ENCODE measurements at places on chromosomes 5 and 9. TPM values are rescaled to one million over a fixed set of nuclear protein-coding genes. Genes with fewer than 3 reads are reported as not detected.
A peak's percentile ranks its signal among the peaks of the same experiment; 100 is the strongest.

The GMCL2 gene
- not detected for total RNA-seq

The WDR31 gene
- 1.0 TPM for total RNA-seq

The CAMK2A gene
- total RNA-seq, result not detected

The SVEP1 gene
- not detected for total RNA-seq

The TEX48 gene
- total RNA-seq, result 0.85 TPM

The BAAT gene
- not detected for total RNA-seq

The IL3 gene
- total RNA-seq, result not detected

The ELAVL2 gene
- total RNA-seq, result not detected

The HMCN2 gene
- not detected for total RNA-seq

The GFPT2 gene
- not detected for total RNA-seq

The ZNF622 gene
- 36.6 TPM for total RNA-seq

The QRFP gene
- total RNA-seq, result not detected

- no peak for DNase-seq
Measured at GRCh38 chr9:87271696-87272477, 225.8 kb upstream of the DAPK1 start.

- no peak for DNase-seq
Measured at GRCh38 chr5:34740389-34740806, 84.3 kb downstream of the RAI14 start.

DNA sequence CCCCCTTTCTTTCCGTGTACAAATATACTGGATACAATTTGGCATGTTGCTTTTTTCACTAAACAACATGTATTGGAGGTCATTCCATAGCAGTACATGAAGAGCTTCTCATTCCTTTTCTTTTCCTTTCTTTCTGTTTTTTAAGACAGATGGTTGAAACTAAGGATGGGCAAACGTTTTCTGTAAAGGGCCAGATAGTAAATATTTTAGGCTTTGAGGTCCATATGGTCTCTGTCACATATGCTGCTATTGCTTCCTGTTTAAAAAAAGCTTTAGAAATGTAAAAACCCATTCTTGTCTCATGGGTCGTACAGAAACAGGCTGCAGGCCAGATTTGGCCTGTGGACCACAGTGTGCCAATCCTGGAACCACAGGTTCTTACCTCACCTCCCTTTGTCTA lies 160.1 kb downstream of the ACER2 start:
- no peak for DNase-seq

GRCh38 chr5:56479696-56480077 lies 246.6 kb upstream of the ANKRD55 start:
- DNase-seq, result no peak

- DNase-seq, result no peak
Measured at GRCh38 chr9:95085036-95085770, 232.3 kb downstream of the FANCC start.

DNA sequence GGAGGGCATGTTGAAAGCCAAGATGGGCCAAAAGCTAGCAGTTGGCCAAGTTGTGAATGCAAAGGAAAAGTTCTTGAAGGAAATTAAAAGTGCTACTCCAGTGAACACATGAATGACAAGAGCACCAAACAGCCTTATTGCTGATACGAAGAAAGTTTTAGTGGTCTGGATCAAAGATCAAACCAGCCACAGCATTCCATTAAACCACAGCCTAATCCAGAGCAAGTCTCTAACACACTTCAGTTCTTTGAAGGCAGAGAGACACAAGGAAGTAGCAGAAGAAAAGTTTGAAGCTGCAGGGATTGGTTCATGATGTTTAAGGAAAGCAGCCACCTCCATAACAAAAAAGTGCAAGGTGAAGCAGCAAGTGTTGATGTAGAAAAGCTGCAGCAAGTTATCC lies 71.6 kb downstream of the ERCC6L2 start:
- DNase-seq, result no peak

DNA sequence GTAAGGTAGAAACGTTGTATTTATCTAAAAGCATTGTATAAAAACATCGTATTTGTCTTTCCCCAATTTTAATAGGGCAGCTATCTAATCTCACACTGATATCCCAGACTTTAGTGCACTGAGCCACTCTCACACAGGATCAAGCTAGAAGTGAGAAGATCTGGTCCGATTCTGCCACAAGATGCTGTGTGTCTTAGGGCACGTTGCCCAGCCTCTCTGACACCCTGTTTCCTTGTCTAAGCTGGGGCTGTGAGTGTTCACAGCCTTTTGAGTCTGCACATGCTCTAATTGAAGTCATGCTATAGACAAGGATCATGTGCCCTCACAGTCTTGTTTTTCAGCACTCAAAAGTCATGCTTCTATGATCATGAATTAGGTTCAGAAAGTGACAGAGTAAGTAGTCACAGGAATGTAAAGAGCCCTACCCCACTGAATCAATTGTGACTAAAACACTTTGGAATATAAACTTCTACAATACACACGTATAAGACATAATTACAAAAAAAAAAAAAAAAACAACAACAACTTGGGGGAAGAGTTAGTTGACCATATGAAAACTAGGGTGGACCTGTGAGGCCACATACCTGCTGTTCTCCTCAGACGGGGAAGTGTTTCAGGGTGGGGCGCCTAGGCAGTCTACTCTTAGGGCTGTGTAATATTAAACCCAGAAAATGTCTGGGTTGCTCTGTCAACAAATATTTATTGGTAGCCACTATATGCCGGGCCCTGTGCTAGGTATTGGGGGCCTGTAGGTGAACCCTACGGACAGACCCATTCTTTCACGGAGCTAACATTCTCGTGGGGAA lies 893 bp upstream of the ABLIM3 start:
- DNase-seq, result no peak

- no peak for DNase-seq
Measured at GRCh38 chr5:135011355-135012032, 22.5 kb downstream of the PITX1 start.

DNA sequence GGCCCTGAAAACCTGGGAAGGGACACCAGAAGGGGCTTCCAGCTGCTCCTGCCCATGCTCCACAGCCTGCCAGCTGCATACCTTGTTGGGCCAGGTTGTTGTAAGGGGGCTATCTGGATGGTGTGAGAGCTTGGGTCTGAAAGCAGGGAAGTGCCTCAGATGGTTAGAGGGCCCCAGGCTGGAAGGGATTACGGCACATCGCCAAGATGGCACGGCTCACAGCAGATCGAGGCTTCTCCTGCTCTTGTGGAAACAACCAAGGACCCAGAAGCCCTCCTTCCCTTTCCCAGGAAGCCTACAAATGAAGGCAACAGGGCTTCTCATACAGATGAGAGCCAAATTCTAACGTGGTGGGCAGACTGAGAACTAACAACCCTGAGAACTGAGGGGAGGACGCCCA lies 121.7 kb upstream of the ADCY2 start:
- DNase-seq, result no peak

GRCh38 chr5:179431221-179431824 lies 86.1 kb upstream of the ADAMTS2 start:
- no peak for DNase-seq

- peak; percentile 27 for DNase-seq
Measured at GRCh38 chr9:94802793-94803192, 76.3 kb downstream of the AOPEP start.

GRCh38 chr9:4137234-4137633 lies 162.6 kb downstream of the GLIS3 start:
- DNase-seq, result no peak

GRCh38 chr5:14439087-14439871 lies 142.3 kb upstream of the OTULINL start:
- no peak for DNase-seq

- no peak for DNase-seq
Measured at GRCh38 chr5:66443462-66444130, 152.6 kb upstream of the MAST4 start.

DNA sequence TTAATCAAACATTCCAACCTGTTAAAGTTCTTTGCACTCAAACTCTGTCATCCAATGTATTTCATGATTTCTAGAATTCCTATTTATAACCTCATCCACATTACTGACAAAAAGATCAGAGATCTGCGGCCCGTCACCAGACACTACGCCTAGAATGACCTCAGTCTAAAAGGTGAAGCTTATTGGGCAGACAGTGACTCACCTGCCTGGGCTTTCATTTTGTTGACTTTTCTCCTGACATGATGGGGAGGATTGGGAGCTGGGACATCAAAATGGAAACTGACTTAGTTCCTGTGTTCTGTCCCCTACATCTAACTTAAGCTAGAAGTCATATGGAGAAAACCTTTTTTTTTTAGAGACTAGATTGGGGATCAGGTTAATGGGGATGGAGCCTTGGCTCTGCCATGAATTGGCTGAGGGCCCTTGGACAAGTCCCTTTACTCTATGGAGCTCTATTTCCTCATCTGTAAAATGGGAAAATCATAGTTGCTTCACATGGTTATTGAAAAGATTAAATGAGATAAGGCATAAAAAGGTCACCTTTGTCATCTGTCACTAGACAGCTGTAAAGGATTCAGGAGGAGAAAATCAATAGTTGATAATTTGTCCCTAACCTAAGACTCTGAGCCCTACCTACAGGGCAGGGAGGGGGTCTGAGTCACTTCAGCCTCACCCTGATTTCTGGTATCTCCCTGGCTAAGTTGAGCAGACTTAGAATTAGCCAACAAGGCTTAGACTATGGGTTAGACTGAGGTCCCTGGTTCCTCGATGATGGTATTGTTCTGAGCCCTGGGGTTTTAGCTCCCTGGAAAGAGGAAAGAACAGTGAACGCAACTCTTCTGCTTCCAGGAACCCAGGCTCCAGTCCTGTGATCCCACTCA lies 224.8 kb upstream of the TBC1D2 start:
- DNase-seq, result no peak

DNA sequence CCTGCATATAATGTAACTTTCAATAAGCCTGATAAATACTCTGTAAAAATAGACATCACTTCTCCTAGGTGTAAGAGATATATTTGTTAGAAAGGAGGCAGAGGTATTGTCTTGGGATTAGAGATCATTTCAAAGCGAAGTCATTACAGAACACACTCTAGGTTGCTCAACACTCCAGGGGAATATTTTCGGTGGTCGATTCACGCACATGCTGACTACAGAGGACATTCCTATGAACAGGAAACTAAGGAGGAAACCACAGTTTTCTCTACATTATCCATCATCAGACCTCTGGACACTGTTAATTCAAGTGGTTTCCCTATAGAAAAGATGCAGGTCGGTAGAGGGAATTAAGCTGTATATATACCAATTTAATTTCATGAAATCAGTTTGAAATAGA lies 370.0 kb downstream of the NDUFS4 start:
- DNase-seq, result no peak

DNA sequence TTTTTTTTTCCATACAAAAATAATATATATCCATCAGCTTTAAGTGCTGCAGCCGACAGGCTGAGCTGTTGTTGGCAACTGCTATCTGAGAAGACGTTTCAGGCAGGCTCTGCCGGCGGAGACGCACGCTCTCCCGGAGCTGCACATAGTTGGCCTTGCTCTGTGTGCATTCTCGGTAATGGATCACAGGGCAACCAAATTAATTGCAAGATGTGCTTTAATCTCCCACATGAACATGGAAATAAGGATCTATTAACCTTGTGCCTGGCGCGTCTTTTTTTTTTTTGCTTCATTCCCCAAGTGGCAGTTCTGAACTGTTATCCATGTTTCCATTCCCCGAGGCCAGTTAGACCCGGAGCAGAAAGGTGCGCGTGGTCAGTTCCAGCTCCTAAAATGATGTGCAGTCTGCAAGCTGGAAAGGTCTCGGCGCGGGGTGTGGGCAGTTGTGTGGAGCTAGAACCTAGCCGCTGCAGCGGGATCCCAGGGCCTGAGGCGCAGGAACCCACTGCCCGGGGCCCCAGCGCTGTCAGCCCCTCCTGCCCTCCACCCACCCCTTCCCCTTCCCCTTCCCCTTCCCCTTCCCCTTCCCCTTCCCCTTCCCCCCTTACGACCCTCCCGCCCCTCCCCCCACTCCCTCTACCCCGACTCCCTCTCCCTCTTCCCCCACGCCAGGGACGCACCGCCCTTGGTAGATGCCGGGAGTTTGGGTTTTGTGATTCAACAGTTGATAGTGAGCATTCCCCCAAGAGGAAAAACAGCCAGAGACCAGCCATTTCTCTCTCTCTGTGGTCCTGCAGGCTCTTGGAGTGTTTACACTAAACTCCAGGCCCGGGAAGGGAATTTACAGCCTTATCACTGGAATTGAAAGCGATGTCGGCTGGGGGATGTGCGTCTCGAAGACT lies 137.8 kb downstream of the CEP120 start:
- no peak for DNase-seq

DNA sequence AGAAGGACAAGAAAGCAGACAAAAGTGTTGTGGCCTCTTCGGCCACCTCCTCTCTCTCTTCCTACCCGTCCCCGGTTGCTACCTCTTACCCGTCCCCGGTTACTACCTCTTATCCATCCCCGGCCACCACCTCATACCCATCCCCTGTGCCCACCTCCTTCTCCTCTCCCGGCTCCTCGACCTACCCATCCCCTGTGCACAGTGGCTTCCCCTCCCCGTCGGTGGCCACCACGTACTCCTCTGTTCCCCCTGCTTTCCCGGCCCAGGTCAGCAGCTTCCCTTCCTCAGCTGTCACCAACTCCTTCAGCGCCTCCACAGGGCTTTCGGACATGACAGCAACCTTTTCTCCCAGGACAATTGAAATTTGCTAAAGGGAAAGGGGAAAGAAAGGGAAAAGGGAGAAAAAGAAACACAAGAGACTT lies 2.4 kb downstream of the EGR1 start:
- no peak for DNase-seq

GRCh38 chr9:121750715-121751623 lies 99.5 kb downstream of the DAB2IP start:
- DNase-seq, result no peak

- no peak for DNase-seq
Measured at GRCh38 chr5:116847960-116848359, 273.3 kb upstream of the SEMA6A start.

DNA sequence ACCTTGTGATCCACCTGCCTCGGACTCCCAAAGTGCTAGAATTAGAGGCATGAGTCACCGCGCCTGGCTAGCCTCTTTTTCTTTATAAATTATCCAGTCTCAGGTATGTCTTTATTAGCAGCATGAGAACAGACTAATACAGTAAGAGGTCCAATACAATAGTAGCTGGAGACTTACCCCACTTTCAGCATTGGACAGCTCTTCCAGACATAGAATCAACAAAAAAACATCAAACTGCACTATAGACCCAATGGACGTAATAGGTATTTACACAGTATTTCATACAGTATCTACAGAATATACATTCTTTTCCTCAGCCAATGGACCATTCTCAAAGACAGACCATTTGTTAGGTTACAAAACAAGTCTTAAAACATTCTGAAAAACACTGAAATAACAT lies 6.1 kb upstream of the RCL1 start:
- DNase-seq, result no peak

DNA sequence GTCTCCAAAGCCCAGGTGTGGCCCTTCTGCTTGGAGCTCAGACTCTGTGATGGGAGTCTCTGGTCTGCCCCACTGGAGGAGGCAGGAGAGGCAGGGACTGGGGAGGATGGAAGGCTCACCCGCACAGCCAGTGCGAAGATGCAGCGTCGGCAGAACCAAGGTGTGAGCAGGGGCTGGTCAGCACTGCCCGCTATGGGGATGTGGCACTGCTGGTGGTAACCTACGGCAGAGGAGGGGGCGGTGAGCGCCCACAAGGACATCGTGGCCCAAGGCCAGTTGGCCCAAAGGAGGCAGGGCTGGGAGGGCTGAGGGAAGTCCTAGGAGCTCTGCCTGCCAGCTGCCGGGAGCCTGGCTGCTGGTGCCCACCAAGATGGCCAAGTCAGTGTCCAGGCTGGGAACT lies 7.3 kb downstream of the PHF19 start:
- no peak for DNase-seq

Data from naive thymus-derived CD4-positive, alpha-beta T cell (primary cell).